Karpas-422 (cell line): ENCODE measurements at places on chromosomes 2 and 18. TPM values are rescaled to one million over a fixed set of nuclear protein-coding genes. Genes with fewer than 3 reads are reported as not detected.

PROM2 gene
- 0.07 and 0.72 TPM in 2 replicates for total RNA-seq

TCF23 gene
- not detected in 2 replicates for total RNA-seq

ZAP70 gene
- not detected in 2 replicates for total RNA-seq

FAM117B gene
- 4.6 and 8.0 TPM in 2 replicates for total RNA-seq

TUBA4A gene
- total RNA-seq = 32.6 and 61.8 TPM in 2 replicates

ADD2 gene
- total RNA-seq = not detected in 2 replicates

C1D gene
- 53.6 and 86.7 TPM in 2 replicates for total RNA-seq

GULP1 gene
- total RNA-seq = 0.41 TPM in 1 of 2 replicates, not detected in the other

GRCh38 chr2:80454628-80455027 is 150.1 kb upstream of the LRRTM1 start:
- no peak overlapping the region for H3K4me3 ChIP-seq
- no peak overlapping the region for H3K27ac ChIP-seq
- DNase-seq = no peak
- H3K27me3 ChIP-seq = no peaks in the 10 kb centered on the region
- no peaks in the 10 kb centered on the region for H3K4me1 ChIP-seq

- H3K4me1 ChIP-seq = no peaks in the 10 kb centered on the region
- H3K27me3 ChIP-seq = no peaks in the 10 kb centered on the region
- H3K4me3 ChIP-seq = no peak overlapping the region
- no peak overlapping the region for H3K27ac ChIP-seq
- no peak for DNase-seq
These were observed 28.5 kb downstream of the NOL4 start for GRCh38 chr18:34196256-34196655.

DNA sequence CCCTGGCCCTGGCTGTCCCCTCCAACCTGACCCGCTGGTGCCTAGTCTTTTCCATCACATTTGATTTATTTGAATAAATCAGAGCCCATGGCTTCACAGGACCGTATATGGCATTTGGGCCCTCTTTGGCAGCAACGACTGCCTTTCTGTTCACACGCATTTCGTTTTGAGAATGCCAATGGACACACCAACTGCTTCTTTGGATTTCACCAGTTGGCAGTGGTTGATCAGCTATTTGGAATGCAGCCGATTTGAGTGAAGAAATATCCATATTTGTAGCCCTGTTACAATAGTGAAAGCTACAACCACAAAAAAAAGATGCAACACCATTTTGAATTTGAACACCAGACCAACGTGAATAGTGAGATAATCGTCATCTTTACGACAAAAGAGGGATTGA is 56.5 kb downstream of the GNAL start:
- H3K27me3 ChIP-seq = no peaks in the 10 kb centered on the region
- no peak overlapping the region for H3K4me3 ChIP-seq

GRCh38 chr2:149872041-149872440 is 284.5 kb upstream of the MMADHC start:
- DNase-seq = no peak
- no peaks in the 10 kb centered on the region for H3K27me3 ChIP-seq
- no peak overlapping the region for H3K4me3 ChIP-seq
- H3K36me3 ChIP-seq = no peaks in the 10 kb centered on the region
- no peaks in the 10 kb centered on the region for H3K4me1 ChIP-seq

DNA sequence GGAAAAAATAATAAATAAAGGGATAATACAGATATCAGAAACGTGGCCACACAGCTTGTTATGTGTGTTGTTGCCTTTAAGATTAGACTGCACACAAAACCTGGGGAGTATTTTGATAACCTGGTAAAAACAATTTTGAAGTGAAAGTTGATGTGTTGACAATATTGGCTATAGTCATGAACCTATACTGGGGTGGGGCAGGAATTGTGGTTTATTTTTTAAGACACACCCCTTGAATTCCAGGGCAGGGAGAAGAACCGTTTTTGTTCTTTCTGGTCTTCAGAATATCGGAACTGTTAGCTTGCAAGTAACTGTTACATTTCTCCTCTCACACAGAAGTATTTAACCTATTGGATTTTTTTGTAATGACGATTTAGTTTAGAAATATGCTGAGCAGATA is 80.4 kb downstream of the LIMS1 start:
- DNase-seq = no peak
- no peaks in the 10 kb centered on the region for H3K36me3 ChIP-seq
- no peak overlapping the region for H3K27ac ChIP-seq
- H3K4me3 ChIP-seq = no peak overlapping the region

DNA sequence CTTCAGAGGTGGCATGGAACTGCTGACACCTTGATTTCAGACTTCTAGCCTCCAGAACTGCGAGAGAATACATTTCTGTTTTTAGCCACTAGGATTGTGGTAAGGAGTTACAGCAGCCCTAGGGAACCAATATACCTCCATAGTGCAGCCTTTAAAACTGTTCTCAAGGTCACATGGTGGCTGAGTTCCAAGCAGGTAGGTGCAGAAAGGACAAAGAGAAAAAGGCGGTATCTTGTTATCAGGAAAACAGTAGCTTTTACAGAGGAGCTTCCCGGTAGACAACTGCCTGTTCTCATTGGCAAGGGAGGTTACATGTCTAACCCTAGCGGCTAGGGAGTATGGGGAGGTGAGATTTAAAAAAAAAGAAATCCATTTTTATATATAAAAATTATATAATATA is 96.2 kb upstream of the BCL2L11 start:
- H3K27me3 ChIP-seq = no peaks in the 10 kb centered on the region
- H3K4me1 ChIP-seq = peaks cover 2% of the 10 kb centered on the region; the same call in 1 of the 2 replicates
- H3K36me3 ChIP-seq = no peaks in the 10 kb centered on the region
- no peak overlapping the region for H3K27ac ChIP-seq

DNA sequence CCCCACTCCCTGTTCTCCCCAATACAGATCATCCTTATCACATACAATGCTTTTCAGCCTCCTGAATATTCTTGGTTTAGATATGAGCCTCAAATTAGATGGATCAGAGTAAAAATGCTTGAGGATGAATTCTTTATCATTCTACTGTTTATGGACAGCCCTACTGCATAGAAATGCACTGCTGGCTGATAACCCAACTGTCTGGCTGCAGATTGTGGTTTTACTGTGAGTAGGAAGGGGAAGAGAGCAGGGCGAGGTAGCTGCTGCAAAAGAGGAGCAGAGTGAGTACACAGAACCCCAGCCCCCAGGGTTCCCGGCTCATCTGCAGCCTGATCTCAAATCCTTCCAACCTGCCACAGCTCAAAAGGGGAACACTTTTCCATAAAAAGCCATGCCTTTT is 29.4 kb upstream of the NCOA1 start:
- no peaks in the 10 kb centered on the region for H3K4me1 ChIP-seq
- H3K36me3 ChIP-seq = no peaks in the 10 kb centered on the region
- no peak for DNase-seq
- H3K27ac ChIP-seq = no peak overlapping the region

DNA sequence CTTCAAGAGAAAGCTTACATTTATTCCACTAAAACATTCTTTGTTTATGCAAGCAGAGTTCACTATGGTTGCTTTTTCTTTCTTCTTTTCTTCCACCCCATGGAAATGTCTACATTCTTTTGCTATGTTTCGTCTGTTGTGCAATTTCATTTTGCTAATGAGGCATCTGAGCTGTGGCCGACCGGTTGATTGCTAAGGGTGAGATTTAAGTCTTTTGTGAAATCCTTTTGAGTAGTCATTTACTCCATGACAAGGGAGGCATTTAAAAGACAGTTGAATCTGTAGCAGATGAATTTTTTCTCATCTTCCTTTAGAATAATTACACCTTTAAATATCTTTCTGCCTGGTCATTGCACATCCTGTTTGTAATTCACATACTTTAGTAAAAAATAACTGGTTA is 324.1 kb upstream of the THUMPD2 start:
- peaks cover 36% of the 10 kb centered on the region for H3K4me1 ChIP-seq
- no peaks in the 10 kb centered on the region for H3K36me3 ChIP-seq
- H3K27me3 ChIP-seq = 0 out of 2 replicates have a peak, but pooled peaks cover 2% of the 10 kb centered on the region
- no peak overlapping the region for H3K4me3 ChIP-seq

DNA sequence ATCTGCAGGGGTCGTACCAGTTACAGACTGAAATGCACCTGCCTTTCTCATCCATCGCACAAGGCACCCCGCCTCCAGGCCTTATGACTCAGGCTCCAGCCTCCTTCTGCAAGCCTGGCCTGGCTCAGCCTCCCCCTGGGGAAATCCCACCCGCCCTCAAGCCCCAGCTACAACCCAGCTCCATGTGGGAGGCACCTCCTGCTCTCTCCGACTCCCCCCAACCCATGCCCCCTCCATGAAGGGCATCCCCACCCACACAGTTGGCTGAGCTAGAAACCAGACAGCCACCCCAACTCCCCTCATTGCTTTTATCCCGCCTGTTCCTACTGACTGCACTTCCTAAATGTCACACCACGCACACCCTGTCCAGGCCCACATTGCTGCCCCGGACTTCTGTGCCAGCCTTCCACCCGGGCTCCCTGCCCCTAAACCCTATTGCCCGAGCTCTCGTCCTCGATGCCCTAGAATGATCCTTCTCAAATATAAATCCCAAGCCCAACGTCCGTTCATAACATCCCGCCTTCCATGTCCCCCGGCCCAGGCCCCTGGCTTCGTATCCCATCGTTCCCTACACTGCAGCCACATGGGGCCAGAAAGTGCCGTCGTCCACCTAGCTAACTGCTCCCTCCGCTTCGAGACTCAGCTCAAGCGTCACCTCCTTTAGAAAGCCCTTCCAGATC is 9.9 kb downstream of the DNMT3A start:
- peaks cover 14% of the 10 kb centered on the region for H3K4me1 ChIP-seq
- no peaks in the 10 kb centered on the region for H3K27me3 ChIP-seq
- no peak overlapping the region for H3K4me3 ChIP-seq
- no peak for DNase-seq

- no peaks in the 10 kb centered on the region for H3K36me3 ChIP-seq
- no peak overlapping the region for H3K27ac ChIP-seq
- peaks cover 34% of the 10 kb centered on the region for H3K4me1 ChIP-seq
- DNase-seq = no peak
- H3K27me3 ChIP-seq = no peaks in the 10 kb centered on the region
- peak overlapping the region; percentile 71 for H3K4me3 ChIP-seq
These were observed 1.1 kb upstream of the SATB2 start for GRCh38 chr2:199458806-199459285.

DNA sequence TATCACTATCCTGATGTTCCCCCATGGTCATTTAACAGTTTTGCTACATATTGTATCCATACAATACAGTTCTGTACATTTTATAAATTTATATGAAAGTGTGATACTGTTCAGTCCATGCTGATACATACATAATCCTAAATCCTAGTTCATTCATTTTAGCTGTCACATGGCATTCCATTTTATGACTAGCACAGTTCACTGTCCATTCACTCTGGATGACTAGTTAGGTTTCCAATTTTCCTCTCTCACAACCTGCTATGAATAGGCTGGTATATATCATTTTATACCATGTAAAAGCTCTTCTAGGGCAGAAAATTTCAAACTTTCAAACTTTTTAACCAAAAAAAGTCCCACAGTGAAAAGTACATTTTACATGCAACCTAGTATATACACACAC is 15.2 kb downstream of the SMAD2 start:
- no peaks in the 10 kb centered on the region for H3K27me3 ChIP-seq
- peaks cover 81% of the 10 kb centered on the region for H3K4me1 ChIP-seq
- no peak for DNase-seq
- H3K36me3 ChIP-seq = peaks cover 50% of the 10 kb centered on the region
- no peak overlapping the region for H3K4me3 ChIP-seq

- H3K36me3 ChIP-seq = no peaks in the 10 kb centered on the region
- H3K4me1 ChIP-seq = no peaks in the 10 kb centered on the region
- no peak overlapping the region for H3K4me3 ChIP-seq
- no peak for DNase-seq
- H3K27ac ChIP-seq = no peak overlapping the region
These were observed 38.9 kb upstream of the KLF11 start for GRCh38 chr2:10004401-10004800.

- DNase-seq = no peak
- H3K27me3 ChIP-seq = no peaks in the 10 kb centered on the region
- no peaks in the 10 kb centered on the region for H3K36me3 ChIP-seq
- peaks cover 4% of the 10 kb centered on the region; the same call in 1 of the 2 replicates for H3K4me1 ChIP-seq
These were observed 126.3 kb downstream of the HDAC4 start for GRCh38 chr2:239274391-239275043.

- DNase-seq = no peak
- H3K4me3 ChIP-seq = no peak overlapping the region
- H3K4me1 ChIP-seq = no peaks in the 10 kb centered on the region
- H3K27me3 ChIP-seq = no peaks in the 10 kb centered on the region
- no peaks in the 10 kb centered on the region for H3K36me3 ChIP-seq
- no peak overlapping the region for H3K27ac ChIP-seq
These were observed 19.7 kb downstream of the NGEF start for GRCh38 chr2:232993231-232993821.

GRCh38 chr2:72636210-72636609 is 189.6 kb downstream of the EXOC6B start:
- no peaks in the 10 kb centered on the region for H3K4me1 ChIP-seq
- no peak for DNase-seq
- H3K36me3 ChIP-seq = no peaks in the 10 kb centered on the region
- H3K27me3 ChIP-seq = no peaks in the 10 kb centered on the region
- H3K27ac ChIP-seq = no peak overlapping the region

GRCh38 chr2:29576231-29576630 is 345.2 kb downstream of the ALK start:
- H3K27me3 ChIP-seq = no peaks in the 10 kb centered on the region
- H3K36me3 ChIP-seq = no peaks in the 10 kb centered on the region
- DNase-seq = no peak
- peaks cover 59% of the 10 kb centered on the region for H3K4me1 ChIP-seq
- no peak overlapping the region for H3K27ac ChIP-seq

GRCh38 chr2:174138161-174138560 is 110.2 kb downstream of the OLA1 start:
- H3K4me1 ChIP-seq = no peaks in the 10 kb centered on the region
- peak; percentile 54 for DNase-seq
- H3K27ac ChIP-seq = no peak overlapping the region
- no peaks in the 10 kb centered on the region for H3K27me3 ChIP-seq
- no peak overlapping the region for H3K4me3 ChIP-seq

GRCh38 chr2:59012971-59013370 is 771.8 kb upstream of the FANCL start:
- no peak overlapping the region for H3K27ac ChIP-seq
- H3K27me3 ChIP-seq = no peaks in the 10 kb centered on the region
- no peaks in the 10 kb centered on the region for H3K36me3 ChIP-seq
- no peaks in the 10 kb centered on the region for H3K4me1 ChIP-seq
- H3K4me3 ChIP-seq = no peak overlapping the region

DNA sequence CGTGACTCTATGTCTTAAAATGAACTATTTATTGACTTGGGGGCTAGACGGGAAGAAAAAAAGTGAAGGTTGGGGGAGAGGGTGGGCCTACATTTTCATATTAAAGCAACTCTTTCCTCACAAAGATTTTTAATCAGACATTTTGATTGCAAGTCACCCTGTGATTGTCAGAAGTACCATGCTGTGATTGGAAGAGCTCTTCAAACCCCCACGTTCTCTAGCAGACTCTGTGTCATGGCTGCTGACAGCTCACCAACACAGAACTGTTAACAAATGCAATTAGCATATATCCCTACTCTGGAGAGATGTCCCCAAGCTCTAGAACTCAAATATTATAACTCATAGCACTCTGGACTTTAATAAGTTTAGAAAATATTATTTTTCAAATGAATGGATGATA is 428.4 kb upstream of the DCC start:
- H3K27ac ChIP-seq = no peak overlapping the region
- no peaks in the 10 kb centered on the region for H3K4me1 ChIP-seq
- no peak overlapping the region for H3K4me3 ChIP-seq

- no peak overlapping the region for H3K4me3 ChIP-seq
- DNase-seq = no peak
- no peaks in the 10 kb centered on the region for H3K27me3 ChIP-seq
These were observed 96.3 kb upstream of the TANK start for GRCh38 chr2:161063946-161064306.
